GM04503 (cell line): ENCODE measurements at places on chromosomes 13 and 19.
A peak's percentile ranks its signal among the peaks of the same experiment; 100 is the strongest.

DNA sequence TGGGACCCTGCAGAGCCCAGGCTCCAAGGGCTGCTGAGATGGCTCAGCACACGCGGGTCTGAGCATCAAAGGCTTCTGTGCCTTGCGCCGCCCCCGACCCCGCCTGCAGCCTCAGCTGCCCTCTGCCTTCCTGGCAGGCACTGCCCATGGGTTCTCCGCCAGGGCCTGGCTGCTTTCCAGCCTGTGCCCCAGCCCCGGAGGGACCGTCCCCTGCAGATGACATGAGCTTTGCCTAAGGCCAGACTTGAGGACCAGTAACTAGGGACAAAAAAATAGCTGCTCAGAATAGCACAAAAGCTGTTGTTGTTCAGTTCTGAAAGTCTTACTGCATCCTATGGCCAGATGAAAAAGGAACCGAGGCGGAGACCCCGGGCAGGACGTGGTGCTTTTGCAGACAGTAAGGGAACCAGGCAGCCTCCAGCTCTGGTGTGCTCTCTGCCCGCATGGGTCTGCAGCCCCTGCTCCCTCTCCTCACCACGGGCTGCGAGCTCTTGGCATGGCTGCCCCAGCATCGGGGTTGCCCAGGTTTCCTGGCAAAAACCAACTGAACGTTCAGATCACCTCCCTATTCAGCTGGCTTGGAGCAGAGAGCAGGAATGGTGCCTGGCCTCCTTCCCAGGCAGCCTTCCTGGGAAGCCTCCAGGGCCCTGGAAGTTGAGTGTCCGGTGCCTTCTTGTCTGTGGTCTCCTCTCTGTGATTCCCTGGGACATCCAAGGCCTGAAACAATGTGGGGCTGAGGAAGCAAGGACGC is 12.5 kb upstream of the CFAP97D2 start:
- DNase-seq: no peak

DNA sequence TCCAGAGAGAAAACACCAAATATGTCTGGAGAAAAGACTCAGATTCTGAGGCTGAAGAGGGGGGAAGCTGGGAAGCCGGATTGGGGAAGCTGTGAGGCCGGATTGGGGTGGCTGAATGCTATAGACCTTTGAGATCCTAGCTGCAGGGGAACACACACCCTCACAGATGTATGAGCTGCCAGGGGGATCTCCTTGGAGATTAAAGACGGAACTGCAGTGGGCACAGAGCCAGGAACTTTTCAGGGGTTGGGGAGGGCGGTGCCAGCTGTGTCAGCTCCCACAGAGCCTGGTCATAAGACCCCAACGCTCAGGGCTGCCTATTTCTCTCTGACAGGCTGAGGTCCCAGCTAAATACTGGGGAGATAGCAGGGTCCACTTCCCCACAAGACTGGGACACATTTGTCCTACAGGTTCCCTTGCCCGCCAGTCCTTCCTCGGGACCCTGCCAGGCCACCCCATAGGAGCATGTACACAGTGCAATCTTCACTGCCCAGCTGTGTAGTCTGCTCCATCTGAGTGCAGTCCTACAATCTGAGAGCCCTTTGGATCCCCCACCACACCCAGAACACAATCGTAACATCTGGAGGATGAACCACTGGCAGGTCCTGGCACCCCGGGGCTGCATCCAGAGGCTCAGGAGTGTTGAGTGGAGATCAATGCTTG is 1893.9 kb downstream of the PCDH9 start:
- DNase-seq: no peak

DNA sequence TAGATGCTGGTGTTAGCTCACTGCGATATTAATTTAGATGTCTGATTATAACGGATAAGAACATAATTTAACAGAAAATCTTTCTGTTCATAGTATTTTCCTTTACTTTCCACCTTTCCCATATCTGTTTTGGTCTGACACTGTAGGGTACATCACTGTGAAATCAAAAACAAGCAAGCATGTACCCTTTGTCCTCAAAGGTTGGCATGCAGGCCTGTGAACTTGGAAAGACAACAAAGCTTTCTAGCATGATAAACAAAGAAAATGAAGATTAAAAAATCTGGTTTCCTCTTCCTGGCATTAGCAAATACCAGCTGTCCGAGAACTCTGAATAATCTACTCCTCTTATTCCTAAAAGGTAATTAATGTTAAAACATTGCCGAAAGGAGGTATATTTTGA is 31.6 kb downstream of the THSD1 start:
- DNase-seq: no peak

- no peak for DNase-seq
Observed at GRCh38 chr13:43520351-43520750, 266.4 kb downstream of the ENOX1 start.

GRCh38 chr13:46041419-46041839 is 11.1 kb downstream of the ZC3H13 start:
- DNase-seq: no peak

GRCh38 chr19:15128162-15128770 is 21.1 kb downstream of the SYDE1 start:
- no peak for DNase-seq

- no peak for DNase-seq
Observed at GRCh38 chr13:100636441-100636840, 38.2 kb downstream of the TMTC4 start.

- no peak for DNase-seq
Observed at GRCh38 chr13:95060014-95060519, 241.2 kb downstream of the ABCC4 start.

DNA sequence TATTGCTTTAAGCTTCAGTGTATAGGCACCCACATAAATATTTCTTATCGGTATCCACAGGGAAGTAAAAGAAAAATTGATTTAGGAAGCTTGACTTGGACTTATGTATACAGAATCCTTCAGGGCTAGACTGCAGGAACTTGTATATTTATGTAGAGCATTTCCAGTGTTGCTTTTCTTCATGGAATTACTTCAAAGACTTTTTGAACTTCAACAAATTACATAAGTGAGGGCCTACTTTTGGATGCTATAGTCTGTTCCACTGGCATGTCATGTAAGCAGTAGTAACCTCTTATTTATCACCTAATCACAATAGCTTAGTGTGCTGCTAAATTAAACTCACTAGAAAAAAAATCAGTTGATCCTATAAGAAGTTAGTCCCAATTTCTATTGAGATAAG is 557.9 kb upstream of the SLITRK6 start:
- DNase-seq: no peak

DNA sequence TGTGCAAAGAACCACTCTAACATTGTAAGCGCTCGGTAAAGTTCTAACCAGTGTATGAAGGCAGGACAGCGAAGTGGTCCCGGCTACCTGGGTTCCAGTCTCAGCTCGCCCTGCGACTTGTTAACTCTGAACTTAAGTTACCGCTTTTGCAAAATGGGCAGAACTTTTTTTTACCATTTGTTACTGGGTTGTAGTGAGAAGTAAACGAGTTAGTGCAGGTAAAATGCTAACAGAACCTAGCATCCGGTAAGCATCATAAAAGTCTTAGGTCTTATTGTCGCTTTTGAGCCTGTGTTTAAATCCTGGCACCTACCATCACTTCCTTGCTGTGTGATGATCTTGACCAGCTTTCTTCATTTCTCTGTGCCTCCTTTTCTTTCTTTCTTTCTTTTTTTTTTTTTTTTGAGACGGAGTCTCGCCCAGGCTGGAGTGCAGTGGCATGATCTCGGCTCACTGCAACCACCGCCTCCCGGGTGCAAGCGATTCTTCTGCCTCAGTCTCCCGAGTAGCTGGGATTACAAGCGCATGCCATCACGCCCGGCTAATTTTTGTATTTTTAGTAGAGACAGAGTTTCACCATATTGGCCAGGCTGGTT is 734 bp upstream of the TRMT1 start:
- DNase-seq: no peak

- DNase-seq: no peak
Observed at GRCh38 chr19:19619181-19619848, 828 bp upstream of the PBX4 start.

GRCh38 chr19:36058481-36059179 is 3.9 kb downstream of the WDR62 start:
- no peak for DNase-seq

GRCh38 chr19:1313695-1314613 is 28.3 kb downstream of the EFNA2 start:
- no peak for DNase-seq

DNA sequence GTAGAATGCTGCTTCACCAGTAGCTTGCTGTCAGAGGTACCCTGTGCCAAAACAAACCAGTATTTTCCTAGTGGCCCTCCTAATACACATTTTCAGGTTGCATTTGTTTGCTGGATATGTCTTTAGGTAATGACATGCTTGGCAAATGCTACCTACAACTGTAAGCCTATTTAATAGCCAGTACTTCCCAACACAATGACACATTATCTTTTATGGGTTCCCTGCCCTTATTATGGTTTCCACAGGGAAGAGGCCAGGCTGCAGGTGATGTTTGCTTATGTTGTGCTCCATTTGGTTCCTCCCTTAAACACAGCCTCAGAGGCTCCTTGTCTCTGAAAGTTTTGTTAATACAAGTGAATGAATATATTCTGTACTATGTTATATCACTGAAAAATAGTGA is 24.7 kb downstream of the FRY start:
- no peak for DNase-seq

DNA sequence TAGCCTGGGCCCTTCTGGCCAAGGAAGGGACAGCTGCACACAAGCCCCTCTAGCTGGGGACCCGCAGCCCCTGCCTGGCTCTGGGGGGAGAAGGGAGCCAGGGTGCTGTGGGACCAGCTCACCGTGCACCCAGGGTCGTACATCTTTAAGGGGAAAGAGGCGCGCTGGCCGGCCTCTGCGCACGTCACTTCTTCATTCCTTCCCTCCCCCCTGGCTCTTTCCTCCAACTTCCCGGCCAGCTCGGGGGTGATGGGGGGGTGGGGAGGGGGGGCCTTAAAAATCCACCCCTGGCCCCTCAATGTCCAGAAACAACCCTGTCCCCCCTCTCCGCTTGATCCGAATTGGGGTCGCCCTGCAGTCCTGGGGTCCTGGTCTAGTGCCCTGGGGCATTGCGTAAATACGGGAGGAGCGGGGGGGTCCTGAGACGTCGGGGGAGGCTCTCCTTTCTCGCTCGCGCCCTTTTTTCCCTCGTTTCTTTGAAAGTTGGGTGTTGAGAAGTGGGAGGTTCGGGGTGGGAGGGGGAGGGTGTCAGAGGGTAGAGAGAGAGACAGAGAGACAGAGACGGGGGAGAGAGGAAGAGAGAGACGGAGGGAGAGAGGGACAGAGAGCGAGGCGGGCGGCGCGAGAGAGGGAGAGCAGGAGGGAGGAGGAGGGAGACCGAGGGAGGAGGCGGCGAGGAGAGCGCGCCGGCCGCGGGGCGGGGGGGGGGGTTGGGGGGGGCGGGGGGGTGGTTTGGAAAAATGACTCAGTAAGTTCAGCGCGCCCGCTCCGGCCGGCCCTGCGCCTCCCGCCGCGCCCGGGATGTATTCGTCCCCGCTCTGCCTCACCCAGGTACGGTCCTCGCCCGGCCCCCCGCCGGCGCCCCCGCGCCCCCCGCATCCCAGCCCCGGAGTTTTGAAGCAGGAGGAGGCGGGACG is at the start of gene NFIC:
Gene NFIC (plus strand): TSS at position 748 of the 917 bp plus-strand sequence. CDS start 54 bp downstream, at position 802.
- no peak for DNase-seq

DNA sequence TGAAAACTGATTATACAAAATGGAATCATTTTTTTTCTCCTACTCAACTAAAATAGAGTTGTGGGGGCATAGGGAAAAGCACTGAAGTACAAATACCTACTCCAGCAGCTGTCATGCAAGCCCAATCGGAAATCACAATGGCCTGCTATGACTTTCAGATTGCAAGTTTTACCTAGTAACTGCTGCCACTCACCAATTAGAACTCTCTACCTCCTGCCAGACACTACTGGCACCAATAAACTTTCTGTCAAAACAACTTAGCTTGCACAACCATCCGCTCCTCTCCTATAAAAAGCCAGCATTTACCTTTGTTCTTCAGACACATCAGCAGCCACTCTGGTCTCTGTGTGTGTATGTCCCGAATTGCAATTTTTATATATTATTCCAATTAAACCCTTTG is 9.3 kb upstream of the TRPC4 start:
- no peak for DNase-seq

GRCh38 chr13:30346153-30346788 is 38.9 kb upstream of the KATNAL1 start:
- no peak for DNase-seq

GRCh38 chr13:50599927-50600326 is 243.6 kb downstream of the DLEU7 start:
- DNase-seq: no peak

DNA sequence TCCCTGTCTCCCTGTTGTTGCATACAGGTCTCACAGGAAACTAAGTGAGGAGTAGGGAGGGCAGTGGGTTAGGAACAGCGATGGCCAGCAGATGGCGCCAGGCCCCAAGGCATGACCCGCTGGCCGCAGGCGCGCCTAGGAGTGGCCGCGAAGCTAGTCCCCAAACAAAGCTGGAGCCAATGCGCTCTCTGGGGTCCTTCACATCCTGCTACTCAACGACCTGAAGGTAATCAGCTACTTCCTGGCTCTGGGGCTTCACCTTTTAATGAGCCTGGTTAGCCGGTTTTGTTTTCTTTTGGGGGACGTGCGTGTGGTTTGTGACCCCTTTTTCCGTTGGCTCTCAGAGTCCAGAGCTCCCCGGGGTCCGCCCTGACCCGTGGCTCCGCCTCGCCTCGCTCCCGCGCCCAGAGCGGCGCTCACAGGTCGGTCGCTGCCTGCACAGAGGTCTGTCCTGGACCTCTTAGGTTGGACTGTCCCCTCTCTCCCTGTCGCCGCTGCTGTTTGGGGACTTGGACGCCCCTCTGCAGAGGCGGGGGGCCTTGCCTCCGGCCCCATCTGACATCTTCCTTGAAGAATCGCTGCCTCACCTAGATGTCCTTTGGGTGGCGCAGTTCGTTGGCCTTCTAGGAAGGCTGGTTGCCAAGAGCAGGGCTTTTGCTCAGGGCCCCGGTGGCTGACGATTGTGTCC is 62.2 kb upstream of the GTF3A start:
- DNase-seq: peak; percentile 12

GRCh38 chr13:33612641-33613638 is 205.0 kb upstream of the RFC3 start:
- no peak for DNase-seq

DNA sequence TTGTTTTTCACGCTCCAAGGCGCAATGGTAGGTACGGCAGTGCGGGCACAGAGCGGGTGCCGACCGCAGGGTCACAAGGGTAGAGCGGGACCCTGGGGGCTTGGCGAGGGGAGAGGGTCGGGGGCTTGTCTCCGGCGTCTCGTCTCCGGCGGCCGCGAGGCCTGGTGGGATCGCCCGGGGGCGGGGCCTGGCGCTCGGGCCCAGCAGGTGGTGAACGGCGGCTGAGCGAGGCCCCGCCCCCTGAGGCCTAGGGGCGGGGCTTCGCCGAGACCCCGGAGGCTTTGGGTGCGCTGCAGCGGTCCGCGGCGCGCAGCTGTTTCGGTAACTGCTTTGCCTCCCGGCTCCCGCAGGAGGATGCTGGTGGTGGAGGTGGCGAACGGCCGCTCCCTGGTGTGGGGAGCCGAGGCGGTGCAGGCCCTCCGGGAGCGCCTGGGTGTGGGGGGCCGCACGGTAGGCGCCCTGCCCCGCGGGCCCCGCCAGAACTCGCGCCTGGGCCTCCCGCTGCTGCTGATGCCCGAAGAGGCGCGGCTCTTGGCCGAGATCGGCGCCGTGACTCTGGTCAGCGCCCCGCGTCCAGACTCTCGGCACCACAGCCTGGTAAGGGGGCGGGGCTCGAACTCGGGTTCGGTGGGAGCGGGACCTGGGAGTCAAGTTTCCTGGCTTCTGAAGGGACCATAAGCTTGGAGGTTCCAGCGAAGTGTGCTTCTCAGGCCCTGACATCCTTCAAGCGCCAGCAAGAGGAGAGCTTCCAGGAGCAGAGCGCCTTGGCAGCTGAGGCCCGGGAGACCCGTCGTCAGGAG is at the start of gene TSEN34:
Gene TSEN34 (plus strand): TSS at position 298 of the 800 bp plus-strand sequence. CDS start 57 bp downstream, at position 355.
- DNase-seq: no peak
